ENCODE measurements at places on chromosomes 13 and 19. TPM values are rescaled to one million over a fixed set of nuclear protein-coding genes. Genes with fewer than 3 reads are reported as not detected.

Gene KLF1
- 0.39 TPM for total RNA-seq

Gene IRGC
- total RNA-seq: not detected

Gene ANGPTL8
- total RNA-seq: not detected

Gene PROZ
- not detected for total RNA-seq

Gene ANKLE1
- 22.9 TPM for total RNA-seq

GRCh38 chr13:48188131-48188530 is 44.9 kb upstream of the ITM2B start:
- no peak for DNase-seq

All from activated naive CD8-positive, alpha-beta T cell treated with anti-CD3 and anti-CD28 coated beads for 36 hours (primary cell).